ENCODE measurements at places on chromosomes 12 and 14.

GRCh38 chr14:35161231-35161630 lies 38.9 kb downstream of the PRORP start:
- DNase-seq: peak; percentile 32

DNA sequence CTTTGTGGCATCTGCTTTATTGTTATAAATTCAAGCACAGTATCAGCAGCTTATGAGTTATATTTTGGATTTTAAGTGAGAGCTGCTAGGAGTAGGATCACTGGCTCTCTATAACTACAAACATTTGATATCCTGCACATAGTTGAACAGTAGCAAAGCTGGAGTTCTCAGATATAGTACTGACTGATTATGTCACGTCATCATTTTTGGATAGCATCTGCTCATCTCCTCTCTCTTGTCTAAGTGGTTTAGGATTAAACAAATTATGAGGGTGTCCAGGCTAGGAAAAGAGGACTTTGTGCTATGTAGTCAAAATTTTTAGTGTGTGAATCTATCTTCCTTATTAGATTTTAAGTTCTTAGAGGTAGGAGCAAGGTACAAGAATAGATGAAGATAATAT lies 18.4 kb downstream of the PPP4R4 start:
- no peak for DNase-seq

- DNase-seq: peak; percentile 55
These were observed 17.3 kb upstream of the ABHD12B start for GRCh38 chr14:50854521-50854920.

GRCh38 chr12:23699031-23699430 lies 250.4 kb downstream of the SOX5 start:
- no peak for DNase-seq

- no peak for DNase-seq
These were observed 208.1 kb downstream of the ZFP36L1 start for GRCh38 chr14:68584786-68585185.

GRCh38 chr12:113874999-113875561 lies 91.0 kb downstream of the RBM19 start:
- DNase-seq: no peak

DNA sequence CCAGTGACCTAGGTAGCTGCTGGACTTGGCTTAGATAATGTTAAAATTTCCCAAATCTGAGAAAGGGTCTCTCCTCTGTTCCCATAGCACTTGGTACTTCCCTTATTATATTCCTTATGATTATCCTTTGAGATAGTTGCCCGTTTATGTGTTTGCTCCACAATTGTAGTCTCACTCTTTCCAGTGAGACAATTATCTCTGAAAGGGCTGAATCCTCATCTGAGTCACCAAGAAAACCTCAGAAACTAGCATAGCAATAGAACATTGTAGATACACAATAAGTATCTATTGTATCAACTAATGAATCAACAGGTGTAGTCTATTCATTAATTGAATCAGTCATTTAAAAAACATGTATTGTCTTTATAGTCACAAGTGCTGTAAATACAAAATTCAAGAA lies 119.1 kb upstream of the FAR2 start:
- DNase-seq: no peak

DNA sequence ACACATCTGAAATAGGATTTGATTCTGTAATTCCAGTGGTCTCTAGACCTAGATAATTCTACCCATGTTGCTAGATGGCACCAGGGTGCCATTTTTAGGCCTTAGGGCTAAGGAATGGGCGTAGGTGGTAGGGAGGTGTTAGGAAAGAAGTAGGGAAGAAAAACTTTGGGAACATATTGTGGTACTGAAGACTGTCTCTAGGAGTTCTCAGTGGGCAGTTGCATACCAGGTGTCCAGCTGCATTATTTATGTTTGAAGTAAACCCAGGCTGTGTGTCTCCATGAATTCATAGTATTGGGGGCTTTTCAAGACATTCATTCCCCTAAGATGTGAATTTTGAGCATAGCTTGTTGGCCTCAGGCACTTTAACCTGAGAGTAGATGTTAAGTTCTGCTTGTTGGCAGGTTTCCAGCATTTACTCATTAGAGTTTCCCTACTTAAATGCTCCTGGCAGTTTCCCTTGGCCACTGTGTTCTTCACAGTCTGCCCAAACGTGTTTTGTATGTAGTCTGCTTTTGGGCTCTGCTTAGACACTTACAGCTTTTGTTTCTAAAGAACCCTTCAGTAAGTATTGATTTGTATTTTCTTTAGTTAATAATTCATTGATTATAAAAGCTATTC lies 31.5 kb upstream of the CCT2 start:
- DNase-seq: no peak

DNA sequence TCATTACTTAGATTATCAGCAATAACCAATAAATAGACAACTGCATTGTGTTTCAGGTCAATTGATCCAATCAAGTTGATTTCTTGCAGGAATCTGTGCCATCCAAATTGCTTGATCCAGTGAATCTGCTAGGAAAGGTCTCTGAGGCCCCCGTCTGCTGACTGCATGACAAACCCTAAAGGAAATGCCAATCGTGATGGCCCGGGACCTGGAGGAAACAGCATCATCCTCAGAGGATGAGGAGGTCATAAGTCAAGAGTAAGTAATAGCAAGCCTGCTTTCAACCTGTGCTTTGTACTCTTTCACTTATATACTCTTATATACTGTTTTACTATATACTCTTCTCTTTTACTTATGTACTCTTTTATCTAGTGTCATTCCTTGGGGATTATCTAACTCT lies 1.9 kb downstream of the TTLL5 start:
- DNase-seq: no peak

DNA sequence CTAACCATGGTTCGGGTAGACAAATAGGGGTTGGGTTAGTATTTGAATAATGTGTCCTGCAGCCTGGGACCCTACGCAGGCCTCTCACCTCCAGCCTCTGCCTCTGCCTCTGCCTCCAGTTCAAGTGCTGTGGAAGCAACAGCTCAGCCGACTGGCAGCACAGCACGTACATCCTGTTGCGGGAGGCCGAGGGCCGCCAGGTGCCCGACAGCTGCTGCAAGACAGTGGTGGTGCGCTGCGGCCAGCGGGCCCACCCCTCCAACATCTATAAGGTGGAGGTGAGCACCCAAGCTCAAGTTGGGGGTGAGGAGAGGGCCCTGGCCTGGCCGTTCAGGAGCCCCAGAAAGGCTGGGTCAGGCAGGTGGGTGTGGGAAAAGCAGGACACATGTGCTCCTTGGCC lies 55.9 kb downstream of the TSPAN11 start:
- no peak for DNase-seq

- peak; percentile 36 for DNase-seq
These were observed 746.0 kb downstream of the VRK1 start for GRCh38 chr14:97543221-97543620.

DNA sequence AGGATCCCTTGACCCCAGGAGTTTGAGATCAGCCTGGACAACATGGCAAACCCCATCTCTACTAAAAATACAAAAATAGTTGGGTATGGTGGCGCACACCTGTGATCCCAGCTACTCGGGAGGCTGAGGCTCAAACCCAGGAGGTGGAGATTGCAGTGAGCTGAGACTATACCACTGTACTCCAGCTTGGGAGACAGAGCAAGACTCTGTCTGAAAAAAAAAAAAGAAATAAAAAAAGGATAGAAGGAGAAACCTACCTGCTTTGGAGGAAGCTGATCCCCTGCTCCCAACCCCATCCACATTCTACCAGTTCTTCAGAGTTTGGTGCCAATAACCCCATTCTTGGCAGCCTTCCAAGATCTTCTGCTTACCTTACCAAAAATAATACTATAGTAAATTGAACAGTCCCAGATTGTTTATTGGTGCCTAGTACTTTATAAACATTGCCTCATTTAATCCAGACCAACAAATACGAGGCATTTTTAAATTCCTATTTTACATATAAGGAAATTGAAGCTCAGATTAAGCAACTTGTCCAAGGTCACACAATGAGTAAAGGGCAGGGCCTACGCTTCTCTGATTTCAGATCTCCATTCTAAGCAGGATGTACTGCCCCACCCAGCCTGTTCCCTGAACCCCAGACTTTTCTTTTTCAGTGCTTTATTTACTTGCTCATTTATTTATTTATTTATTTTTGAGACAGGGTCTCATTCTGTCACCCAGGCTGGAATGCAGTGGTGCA lies 33.2 kb upstream of the FAM222A start:
- DNase-seq: peak; percentile 34

DNA sequence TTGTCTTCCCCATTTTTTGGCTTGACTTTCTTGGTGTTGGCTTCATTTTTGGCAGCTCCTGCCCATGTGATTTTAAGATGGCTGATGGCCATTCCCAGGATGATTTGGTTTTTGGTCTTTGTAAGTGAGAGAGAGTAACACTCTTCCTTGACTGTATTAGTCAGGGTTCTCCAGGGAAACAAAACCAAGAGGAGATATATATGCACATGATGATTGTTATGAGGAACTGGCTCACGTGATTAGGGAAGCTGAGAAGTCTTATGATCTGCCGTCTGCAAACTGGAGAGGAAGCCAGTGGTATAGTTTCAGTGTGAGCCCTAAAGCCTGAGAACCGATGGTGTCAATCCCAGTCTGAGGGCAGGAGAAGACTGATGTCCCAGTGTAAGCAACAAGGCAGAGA lies 146.6 kb downstream of the NRXN3 start:
- peak; percentile 79 for DNase-seq

DNA sequence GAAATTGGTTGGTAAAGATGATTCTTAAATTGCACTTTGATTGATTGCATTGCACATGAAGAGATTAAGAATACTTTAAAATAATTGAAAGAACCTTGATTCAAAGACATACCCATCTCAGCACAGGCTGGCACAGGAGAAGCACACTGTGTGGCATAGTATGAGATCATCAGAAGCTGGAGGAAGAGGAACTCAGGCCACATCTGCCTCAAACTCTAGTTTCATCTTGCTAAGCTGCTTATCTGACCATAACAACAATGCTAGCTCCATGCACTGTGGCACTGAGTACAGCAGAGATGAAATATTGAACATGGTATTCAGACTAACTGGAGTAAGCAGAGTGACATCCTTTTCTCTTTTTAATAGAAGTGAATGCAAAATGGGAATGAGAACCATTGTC lies 99.1 kb downstream of the TBC1D30 start:
- DNase-seq: peak; percentile 6

GRCh38 chr14:63862163-63862562 lies 9.4 kb downstream of the SYNE2 start:
- DNase-seq: no peak

DNA sequence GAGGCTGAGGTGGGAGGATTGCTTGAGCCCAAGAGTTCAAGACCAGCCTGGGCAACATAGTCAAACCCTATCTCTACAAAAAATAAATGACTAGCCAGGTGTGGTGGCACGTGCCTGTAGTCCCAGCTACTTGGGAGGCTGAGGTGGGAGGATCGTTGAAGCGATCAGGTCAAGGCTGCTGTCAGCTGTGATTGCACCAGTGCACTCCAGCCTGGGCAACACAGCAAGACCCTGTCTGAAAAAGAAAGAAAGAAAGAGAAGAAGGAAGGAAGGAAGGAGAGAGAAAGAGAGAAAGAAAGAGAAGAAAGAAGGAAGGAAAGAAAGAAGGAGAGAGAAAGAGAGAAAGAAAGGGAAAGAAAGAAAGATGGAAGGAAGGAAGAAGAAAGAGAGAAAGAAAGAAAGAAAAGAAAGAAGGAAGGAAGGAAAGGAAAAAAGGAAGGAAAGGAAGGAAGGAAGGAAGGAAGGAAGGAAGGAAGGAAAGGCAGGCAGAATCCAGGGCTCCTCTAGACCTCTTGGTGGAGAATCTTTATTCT lies 71.5 kb upstream of the FBRSL1 start:
- no peak for DNase-seq

- DNase-seq: no peak
These were observed at the start of gene RTL1 for GRCh38 chr14:100903672-100904185. RTL1 (minus strand) TSS chr14:100903722; CDS start chr14:100884788, 18,934 bp downstream.

DNA sequence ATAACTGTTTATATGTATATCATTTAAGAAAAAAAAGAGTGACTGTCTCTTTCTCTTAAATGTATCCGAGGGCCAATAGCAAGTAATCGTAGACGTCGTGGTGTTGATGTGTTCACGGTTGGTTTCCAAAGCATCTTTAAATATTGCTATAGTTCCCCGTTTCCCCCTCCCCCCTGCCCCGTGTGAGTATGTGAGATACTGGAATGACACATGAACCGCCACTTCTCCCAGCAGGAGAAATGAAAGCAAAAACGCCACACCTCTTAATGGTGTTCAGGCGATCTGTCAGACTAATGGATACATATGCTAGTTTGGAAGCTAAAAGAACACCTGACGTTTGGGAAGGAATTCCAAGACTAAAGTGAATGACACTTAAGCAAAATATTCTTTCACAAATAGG lies 258.3 kb downstream of the FOXN3 start:
- no peak for DNase-seq

DNA sequence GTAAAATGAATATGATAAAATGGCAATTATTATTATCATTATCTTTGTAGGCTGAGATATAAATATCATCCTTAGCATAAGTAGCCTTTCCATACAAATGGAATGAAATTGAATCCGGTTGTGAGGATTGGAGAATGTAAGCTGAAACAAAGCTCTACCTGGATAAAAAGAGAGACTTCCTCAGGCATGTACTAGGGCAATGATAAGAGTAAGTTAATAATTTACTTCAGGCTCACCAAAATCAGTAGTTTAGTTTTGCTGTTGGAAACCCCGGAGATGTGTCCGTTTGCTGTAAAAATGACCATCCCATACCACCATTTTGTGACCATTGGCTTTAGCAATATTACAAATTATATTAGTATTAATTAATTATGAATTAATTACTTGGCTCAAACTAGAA lies 96.3 kb downstream of the C12orf75 start:
- no peak for DNase-seq

DNA sequence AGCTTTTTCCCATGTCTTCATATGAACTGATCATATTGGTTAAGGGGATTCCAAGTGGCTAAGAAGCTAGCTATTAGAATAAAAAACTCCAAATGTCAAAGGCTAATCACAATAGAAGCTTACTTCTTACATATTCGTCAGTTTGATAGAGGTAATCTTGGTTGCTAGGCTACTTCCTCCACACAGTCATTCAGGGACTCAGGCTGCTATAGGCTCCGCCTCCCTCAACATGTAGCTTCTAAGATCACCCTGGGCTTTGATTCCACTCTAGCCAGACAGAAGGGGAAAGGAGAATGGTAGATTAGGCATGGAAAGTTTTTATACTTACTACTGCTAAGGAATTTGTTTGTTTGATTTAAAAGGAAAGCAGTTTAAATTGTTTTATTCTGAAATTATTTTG lies 207.9 kb downstream of the EFCAB11 start:
- no peak for DNase-seq

DNA sequence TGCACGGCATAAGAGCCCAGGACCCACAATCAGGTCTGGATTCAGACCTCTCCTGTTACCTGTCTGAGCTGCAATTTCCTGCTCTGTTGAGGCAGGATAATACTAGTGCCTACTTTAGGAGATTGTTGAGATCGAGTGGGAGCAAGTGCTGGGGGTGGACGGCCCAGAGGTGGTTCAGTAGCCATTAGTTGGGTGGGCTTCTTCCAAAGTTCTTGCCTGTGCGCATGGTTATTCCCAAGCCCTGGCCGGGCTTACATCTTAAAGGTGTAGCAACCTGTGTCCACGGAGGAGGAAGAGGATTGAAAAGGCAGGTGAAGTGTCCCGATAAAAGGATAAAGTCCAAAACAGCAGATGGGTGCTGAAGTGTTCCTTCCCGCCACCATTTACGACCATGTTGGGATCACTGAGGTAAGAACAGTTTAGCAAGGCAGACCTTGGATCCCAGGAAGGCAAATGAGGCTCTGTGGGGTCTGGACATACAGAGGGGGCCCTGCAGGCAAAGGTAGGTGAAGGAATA lies 33.8 kb downstream of the ACACB start:
- no peak for DNase-seq

Measured in suppressor macrophage treated with lipopolysaccharide for 1 hour (primary cell).